ENCODE measurements at places on chromosomes 16 and 17. TPM values are rescaled to one million over a fixed set of nuclear protein-coding genes. Genes with fewer than 3 reads are reported as not detected.

GRCh38 chr17:41478237-41478636 is 2.7 kb downstream of the KRT35 start:
- no peak for DNase-seq

DNA sequence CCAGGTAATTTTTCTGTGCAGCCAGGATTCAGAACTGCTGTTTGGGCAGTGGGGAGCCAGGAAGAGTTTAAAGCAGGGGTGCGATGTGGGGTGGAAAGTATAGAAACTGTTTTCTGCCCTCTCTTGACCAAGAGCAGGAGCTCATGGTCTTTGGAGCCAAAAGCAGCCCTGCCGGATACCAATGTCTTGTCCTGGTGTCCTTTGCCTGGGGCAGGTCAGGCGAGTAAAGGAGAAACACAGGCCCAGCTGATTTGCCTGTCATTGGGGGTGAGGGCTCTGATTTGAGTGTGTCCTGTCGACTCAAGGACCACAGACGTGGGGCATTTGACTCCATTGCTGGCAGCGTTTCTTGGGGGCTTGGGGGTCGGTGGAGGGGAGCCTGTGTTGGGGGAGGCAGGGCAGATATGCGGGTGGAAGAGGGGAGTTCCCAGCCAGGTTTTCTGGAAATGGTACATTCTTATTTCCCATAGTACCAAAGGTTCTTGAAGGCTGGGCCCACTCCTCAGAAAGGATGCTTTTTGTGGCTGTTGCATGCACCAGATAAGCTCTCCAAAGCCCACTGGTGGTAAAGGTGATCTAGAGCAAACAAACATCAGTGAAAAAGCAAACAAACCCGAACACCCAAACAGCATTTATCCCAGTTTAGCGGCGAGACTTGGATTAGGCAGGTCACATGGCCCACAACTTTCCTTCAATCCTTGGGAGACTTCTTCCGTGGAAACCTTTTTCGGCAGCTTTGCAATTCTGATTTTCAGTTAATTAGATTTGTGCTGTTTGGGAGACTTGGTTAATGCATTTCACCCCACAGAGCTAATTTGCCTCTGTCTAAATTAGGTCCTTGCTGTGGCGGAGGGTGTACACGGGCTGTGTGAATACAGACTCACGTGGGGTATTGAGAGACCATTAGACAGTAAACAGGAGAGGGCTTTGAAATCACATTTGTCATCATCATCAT is 59.0 kb downstream of the MSI2 start:
- no peak for DNase-seq

- DNase-seq, result no peak
Observed at GRCh38 chr16:48188449-48189102, 32.8 kb upstream of the ABCC12 start.

- no peak for DNase-seq
Observed at GRCh38 chr16:8278031-8278580, 312.2 kb downstream of the TMEM114 start.

Gene KRT31
- not detected for total RNA-seq

- DNase-seq, result no peak
Observed at GRCh38 chr17:9298135-9298534, 276.8 kb downstream of the NTN1 start.

Gene TPSB2
- not detected for total RNA-seq

DNA sequence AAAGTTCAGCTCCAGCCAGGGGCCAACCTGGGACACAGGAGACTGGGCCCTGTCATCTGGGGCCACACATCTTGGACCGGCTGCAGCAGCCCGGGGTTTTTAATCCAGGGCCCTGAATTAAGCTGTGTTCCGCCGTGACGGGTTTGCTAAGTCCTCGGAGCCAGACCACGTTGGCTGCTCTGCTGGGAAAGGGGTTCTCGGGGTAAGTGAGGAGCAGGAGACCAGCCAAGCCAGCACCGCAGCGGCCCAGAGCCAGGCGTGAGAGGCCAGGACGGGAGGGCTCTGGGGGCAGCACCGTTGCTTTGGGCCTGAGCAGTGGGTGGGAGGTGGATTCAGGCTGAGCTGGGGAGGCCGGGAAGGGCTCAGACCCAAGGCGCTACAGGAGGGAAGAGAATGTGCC is 31.3 kb upstream of the CBX4 start:
- no peak for DNase-seq

DNA sequence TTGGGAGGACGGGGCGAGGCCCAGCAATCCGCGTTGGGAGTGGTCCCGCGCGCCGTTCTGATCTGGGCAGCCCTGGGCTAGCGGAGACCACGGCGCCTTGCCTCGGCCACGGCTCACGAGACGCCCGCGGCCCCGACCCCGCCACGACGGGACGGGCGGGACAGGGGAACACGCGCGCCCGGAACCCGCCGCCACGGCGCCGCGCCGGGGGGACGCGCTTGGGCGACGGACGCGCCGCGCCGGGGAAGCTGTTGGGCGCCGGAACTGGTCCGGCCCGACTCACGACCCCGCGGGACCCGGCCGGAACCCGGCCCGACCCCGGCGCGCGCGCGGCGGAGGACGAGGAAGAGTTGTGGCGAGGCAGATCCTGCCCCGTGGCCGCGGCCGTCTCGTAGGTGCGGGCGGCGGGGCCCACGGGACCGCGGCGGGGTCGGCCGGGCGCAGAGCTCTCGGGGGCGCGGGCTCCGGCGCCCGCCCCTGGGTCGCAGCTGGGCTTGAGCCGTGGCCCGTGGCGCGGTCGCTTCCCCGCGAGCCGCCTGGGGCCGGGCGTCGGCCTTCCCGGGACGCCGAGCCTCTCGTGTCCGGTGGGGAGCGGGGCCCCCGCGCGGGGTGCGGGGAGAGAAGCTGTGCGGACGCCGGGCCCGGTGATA is at the start of gene ACSF3:
TSS of gene ACSF3 (plus strand) at position 251 of the 650 bp plus-strand sequence. CDS start 6,830 bp downstream, outside the sequence.
- DNase-seq, result peak; percentile 68

Gene ZC3H7A
- 53.2 TPM for total RNA-seq

DNA sequence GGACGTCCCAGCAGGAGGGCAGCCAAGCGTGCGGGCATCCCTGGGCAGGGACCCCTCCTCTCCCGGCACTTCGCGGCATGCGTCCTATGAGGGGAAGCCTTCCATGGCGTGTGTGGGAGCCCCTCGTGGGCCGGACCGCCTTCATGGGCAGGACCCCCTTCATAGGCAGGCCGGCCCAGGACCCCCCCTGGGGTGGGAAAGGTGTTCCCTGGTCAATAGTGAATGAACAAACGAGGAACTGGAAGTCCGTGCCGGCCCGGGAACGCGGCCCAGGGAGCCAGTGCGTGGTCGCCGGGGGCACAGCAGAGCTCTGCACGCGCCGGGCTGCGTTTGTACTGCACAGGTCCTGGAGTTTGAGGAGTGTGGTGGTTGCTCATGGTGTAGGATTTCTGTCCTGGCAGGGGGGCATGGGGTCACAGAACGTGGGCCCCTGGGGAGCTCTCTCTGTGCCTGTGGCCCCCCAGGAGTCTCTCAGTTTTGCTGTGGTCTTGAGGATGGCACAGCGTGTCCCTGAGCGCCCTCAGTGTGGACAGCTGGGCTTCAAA is 13.9 kb downstream of the BAIAP2 start:
- DNase-seq, result no peak

GRCh38 chr16:87180069-87180468 is 137.1 kb downstream of the C16orf95 start:
- no peak for DNase-seq

Gene SLX1B
- total RNA-seq, result 9.4 TPM

DNA sequence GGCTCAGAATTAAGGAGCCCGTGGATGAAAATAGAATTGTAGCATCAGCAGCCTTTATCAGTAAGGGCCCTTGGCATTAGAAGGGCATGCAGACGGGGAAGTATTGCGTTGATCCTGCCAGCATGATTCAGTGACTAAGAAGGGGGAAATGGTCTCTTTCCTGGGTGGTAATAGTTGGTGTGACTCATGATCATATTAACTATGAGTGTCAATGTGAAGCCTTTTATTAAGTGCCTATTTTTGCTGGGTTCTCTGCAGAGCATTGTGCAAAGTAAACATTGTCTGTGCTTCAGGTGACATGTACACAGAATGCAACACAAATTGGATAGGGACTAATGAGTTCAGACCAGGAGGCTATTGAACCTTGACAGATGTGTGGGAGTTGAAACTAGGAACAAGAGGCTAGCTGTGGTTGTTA is 24.5 kb downstream of the RCVRN start:
- DNase-seq, result no peak

GRCh38 chr16:48608871-48609651 is 919 bp downstream of the N4BP1 start:
- DNase-seq, result peak; percentile 32

- DNase-seq, result peak; percentile 88
Observed at GRCh38 chr16:67277294-67277998, 1.9 kb upstream of the PLEKHG4 start.

Gene WFIKKN1
- total RNA-seq, result 0.20 TPM

- DNase-seq, result peak; percentile 43
Observed at GRCh38 chr17:29588562-29589411, 661 bp downstream of the GIT1 start.

GRCh38 chr17:34858591-34859565 is 102.4 kb downstream of the CCT6B start:
- DNase-seq, result peak; percentile 55

GRCh38 chr17:4368341-4368740 is 1.9 kb upstream of the UBE2G1 start:
- no peak for DNase-seq

Gene ITGAL
- total RNA-seq, result not detected

GRCh38 chr17:31318298-31318801 is 3.1 kb downstream of the EVI2A start:
- DNase-seq, result peak; percentile 44

GRCh38 chr16:76963614-76964315 is 227.2 kb upstream of the MON1B start:
- DNase-seq, result no peak

- no peak for DNase-seq
Observed at GRCh38 chr16:55835581-55835980, 2.7 kb upstream of the CES1 start.

GRCh38 chr16:65463652-65464260 is 341.9 kb upstream of the CDH11 start:
- DNase-seq, result no peak

Gene DHRS7C
- total RNA-seq, result not detected

DNA sequence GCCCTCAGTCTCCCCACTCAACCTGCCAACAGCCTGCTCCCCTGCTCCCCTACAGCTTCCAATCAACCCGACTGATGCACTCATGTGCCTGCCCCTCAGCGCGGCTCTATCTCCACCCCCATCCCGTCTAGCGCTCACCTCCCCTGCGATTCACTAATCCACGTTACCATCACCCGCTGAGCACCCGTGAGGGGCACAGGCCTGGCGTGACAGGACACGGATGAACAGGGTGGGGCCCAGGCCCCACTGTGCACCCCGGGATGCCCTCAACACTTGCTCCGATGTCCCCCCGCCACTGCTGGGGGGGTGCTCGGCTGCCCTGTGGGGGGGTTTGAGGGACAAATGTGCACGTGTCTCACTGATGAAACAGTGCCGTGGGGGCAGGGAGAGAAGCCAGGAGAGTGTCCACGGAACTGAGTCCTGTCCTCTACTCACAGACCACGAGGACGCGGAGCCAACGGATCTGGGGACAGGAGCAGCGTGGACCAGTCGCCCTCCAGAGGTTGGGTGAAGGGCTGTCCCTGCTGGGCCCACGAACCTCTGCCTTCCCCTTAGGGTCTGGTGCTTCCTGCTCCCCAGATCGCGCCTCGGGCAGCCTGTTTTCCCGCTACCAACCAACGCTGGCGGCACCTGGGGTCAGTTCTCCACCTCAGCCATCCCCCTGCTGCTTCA is 66.7 kb downstream of the RPH3AL start:
- no peak for DNase-seq

Gene KRTAP3-1
- not detected for total RNA-seq

DNA sequence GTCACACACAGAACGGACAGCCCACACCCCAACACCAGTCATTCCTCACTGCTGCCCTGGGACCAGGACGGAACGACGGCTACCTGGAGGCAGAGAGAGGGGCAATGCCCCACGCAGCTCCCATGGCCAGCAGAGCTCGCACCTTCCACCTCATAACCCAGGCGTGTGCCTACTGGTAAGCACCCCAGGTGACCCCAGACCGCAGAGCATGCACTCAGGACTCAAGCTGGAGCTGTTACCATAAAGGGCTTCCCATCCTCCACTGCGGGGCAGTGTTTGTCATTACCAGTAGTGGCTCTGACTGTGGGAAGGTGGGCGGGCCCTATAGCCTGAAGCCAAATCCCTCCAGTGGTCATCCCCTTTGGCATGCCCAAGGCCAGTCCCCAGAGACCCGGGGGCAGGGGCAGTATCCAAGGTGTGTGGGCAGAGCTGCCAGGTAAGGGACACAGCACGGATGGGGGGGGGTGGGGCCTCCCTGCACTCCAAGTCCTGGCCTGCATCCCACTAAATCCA is 4.7 kb upstream of the BCAR1 start:
- peak; percentile 57 for DNase-seq

Gene TP53TG3C
- not detected for total RNA-seq

DNA sequence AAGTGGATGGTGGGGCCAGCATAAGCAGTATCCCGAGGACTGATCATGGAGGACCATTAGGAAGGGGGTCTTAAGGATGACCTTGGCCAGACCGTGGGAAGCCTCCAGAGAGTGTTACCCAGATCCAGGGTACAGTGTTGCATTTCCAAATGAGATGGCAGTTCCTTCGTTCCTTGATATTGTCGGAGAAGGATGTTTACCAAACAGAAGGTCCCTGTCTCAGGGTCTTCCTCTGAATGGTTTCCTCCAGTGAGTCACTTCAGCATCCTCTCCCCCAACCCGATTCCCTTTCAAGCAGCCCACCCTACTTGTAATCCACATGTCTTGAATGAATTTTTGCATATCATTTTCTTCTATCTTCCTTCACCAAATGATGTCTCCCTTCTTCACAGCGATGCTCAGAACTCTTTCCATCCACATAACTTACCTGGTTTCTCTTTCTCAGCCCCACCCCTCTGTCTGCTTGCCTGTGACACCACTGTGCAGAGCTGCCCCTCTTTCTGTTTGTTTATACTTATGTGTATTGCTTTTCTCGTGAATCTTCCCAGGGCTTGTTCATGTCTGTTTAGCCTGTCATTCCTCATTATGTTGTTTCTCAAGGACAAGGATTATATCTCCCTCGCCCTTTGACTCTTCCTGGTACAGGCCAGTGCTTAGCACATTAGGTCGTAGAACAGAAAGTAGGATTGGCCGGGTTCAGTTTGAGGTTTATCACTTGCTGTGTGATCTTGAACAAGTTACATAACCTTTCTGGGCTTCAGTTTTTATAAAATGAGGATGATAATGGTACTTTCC is 5.7 kb downstream of the GOSR2 start:
- no peak for DNase-seq

- DNase-seq, result no peak
Observed at GRCh38 chr16:65045961-65046360, 75.9 kb downstream of the CDH11 start.

- DNase-seq, result no peak
Observed at GRCh38 chr16:64617836-64618476, 503.9 kb downstream of the CDH11 start.

- DNase-seq, result no peak
Observed at GRCh38 chr17:66789961-66790437, 44.9 kb upstream of the CACNG5 start.

Gene QPRT
- 0.20 TPM for total RNA-seq
